ENCODE measurements at places on chromosomes 12 and 14. TPM values are rescaled to one million over a fixed set of nuclear protein-coding genes. Genes with fewer than 3 reads are reported as not detected.

GRCh38 chr12:52259657-52260243, 14.7 kb upstream of the KRT86 start:
- DNase-seq, result no peak

GRCh38 chr12:53097564-53098353, at the start of gene IGFBP6:
Gene IGFBP6 (plus strand): TSS chr12:53097667. CDS start chr12:53097718, 51 bp downstream.
- DNase-seq, result peak; percentile 74

GRCh38 chr12:131159660-131160059, 206.0 kb downstream of the ADGRD1 start:
- peak; percentile 69 for DNase-seq

DNA sequence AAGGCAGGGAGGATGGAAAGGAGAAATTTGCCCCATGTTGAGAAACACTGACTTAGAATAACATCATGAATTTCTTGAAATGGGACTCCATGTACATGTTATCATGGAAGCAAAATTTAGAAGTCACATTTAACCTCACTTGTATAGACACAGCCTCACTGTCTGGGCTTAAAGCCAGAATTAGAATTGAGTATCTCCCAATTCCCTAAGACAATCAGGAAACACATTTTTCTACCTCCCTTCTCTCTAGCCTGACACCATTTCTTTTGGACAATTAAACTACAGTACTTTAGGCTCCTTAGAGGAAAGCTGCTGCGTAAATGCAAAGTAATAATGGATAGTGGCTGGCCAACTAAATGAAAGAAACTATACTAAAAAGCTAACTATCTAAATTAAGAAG, 795.5 kb downstream of the C12orf50 start:
- DNase-seq, result no peak

GRCh38 chr14:93103392-93104080, 12.2 kb downstream of the ITPK1 start:
- DNase-seq, result no peak

- DNase-seq, result no peak
Measured at GRCh38 chr14:84436528-84436927, 1093.4 kb upstream of the FLRT2 start.

GRCh38 chr12:57149245-57149900, 2.0 kb upstream of the LRP1-AS start:
- DNase-seq, result no peak

GRCh38 chr12:57626111-57626920, 6.7 kb downstream of the B4GALNT1 start:
- no peak for DNase-seq

- no peak for DNase-seq
Measured at GRCh38 chr12:20096430-20096829, 271.9 kb upstream of the PDE3A start.

GRCh38 chr14:24054646-24055045, 2.8 kb downstream of the CARMIL3 start:
- DNase-seq, result no peak

Gene C12orf50
- total RNA-seq, result not detected

Gene CCDC59
- total RNA-seq, result 75.2 TPM

Gene HEBP1
- 8.6 TPM for total RNA-seq

Gene A2ML1
- 0.43 TPM for total RNA-seq

Measured in neural progenitor cell (in vitro differentiated cells).